ENCODE measurements at places on chromosomes 3 and 15.

- DNase-seq: no peak
Observed at GRCh38 chr15:26260517-26261133, 397.5 kb upstream of the ATP10A start.

DNA sequence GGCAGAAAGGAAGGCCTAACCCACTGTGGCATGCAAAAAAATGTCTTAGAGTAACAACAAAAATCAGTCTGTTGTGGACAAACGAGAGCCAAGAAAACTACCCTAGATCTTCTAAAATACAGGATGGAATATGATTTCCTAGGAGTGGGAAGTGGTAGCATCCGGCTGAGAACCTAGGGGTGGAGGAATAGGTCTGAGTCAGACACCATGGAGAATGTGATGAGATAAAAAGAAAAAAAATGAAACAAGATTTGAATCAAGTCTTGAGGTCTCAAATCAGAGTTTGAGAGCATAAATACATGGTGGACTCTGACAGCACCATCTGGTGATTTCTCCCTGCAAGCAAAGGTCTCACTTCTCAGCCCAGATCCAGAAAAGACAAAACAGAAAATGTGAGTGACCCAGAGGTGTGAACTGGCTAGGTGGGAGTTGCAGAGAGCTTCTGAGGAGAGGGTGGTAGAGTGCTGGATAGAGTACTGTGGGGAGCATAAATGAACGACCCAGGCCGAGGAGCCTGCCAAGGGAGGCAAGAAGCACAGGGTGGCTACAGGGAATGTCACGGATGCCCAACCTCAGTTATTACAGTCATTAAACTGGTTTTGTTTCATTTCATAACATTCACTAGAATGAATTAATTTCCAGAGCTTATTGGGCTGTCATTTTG lies 27.6 kb upstream of the VEPH1 start:
- no peak for DNase-seq

DNA sequence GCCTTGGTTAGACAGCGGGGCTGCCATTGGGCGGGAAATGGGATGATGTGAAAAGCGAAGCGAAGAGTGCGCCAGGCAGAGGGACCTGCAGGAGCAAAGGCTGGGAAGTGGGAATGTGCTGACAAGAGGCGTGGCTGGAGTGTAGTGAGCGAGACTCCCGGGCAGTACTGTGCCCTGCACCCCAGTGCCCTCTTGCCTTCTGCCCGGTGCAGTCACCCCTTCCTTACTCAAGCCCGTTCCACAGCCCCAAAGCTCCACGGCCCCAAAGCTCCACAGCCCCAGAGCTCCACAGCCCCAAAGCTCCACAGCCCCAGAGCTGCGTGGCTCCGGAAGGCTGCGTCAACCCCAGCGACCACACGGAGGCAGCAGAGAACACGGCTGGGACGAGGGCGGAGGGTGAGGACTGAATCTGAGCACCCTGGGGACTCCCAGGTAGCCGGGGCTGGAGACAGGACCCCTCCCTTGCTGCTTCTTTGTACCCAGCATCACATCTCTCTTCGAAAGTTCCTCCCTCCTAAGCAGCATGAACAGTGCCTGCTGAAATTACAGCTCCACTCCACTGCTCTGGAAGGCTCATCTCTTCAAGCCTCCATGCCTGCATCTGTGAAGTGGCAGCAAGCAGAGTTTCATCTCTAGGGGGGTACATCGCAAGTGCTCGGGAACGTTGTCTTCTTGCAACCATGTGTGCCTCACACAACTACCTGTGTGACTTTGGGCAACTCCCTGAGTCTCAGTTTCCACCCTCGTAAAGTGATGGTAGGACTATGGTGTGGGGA lies 108.9 kb downstream of the FBLN2 start:
- peak; percentile 30 for DNase-seq

- no peak for DNase-seq
Observed at GRCh38 chr3:122102191-122102935, 47.2 kb downstream of the CD86 start.

DNA sequence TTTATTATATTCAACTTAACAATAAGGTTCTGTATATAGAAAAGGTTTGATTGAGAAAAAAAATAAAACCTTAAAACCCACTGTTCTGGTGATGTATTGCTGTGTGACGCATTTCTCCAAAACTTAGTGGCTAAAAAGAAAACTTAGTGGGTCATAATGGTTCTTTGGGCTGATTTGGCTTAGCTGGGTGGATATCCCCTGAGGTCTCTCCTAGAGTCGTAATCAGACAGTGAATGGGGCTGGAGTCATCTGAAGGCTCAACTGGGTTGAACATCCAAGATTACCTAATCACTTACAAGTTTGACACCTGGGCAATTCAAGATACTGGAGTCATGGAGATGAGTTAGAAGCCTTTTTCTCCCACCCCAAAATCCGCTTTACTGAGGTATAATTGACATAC lies 111.6 kb upstream of the TBL1XR1 start:
- DNase-seq: no peak

- no peak for DNase-seq
Observed at GRCh38 chr3:193701953-193702635, 109.1 kb downstream of the OPA1 start.

DNA sequence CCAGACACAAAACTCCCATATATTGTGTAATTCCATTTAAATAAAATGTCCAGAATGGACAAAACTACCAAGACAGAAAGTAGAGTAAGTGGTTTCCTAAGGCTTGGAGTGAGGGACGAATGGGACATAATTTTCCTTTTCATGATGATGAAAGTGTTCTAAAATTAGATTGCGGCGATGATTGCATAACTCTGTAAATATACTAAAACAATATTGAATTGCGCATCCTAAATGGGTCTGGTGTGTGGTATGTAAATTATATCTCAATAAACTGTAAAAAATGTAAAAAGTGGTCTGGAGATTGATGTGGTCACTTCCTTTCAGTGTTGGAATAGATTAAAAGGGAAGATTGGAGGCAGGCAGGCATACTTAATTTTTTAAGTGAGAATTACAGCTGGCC lies 105.9 kb upstream of the KCNAB1 start:
- no peak for DNase-seq

- peak; percentile 8 for DNase-seq
Observed at GRCh38 chr3:131388490-131388799, 6.9 kb downstream of the NUDT16 start.

DNA sequence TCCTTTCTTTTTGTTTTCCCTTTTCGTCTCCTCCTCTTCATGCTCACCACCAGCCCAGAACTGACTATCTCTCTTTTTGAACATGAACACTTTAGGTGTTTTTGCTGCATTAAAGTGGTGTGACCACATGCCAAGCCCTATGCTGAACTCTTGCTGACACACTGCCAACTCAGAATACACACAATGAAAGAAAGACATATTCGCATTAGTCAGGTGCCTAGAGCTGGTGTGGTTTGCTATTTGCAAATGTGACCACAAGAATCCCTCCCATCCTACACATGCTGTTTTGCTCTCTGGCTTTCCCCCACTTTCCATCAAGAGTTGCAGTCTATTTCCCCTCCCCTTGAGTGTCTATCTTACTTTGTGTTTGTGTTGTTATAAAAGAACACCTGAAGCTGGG lies 967.8 kb upstream of the CFAP20DC start:
- peak; percentile 68 for DNase-seq

- DNase-seq: no peak
Observed at GRCh38 chr15:53116169-53116568, 326.0 kb upstream of the ONECUT1 start.

DNA sequence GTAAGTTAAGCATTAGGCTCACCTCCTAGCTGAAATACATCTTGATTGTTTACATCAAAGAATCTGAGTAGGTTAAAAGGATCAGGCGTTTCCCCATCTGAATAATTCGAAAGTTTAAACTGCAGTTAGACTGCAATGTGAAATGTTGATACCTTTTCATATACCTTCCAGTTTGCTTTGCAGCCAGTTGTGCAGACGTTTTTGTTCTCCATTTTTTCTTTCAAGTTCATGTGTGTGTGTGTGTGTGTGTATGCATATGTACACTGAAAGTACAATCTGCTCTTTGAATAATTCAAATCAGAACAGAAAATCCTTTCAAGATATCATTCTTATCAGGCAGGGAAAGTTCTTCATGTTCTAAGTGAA lies 2.9 kb downstream of the ITPR1 start:
- DNase-seq: no peak

DNA sequence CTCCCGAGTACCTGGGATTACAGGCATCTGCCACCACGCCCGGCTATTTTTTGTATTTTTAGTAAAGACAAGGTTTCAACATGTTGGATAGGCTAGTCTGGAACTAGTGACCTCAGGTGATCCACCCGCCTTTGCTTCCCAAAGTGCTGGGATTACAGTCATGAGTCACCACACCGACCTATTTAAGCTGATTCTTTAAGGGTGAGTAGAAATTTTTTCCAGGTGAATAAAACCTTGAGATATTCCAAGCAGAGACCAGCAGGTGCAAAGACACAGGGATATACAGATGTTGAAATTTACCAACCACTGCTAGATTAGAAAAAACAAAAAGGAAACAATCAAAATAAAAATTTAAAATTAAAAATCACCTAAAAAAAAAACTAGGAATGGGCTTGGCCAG lies 74.4 kb upstream of the CHRNB4 start:
- DNase-seq: peak; percentile 89

DNA sequence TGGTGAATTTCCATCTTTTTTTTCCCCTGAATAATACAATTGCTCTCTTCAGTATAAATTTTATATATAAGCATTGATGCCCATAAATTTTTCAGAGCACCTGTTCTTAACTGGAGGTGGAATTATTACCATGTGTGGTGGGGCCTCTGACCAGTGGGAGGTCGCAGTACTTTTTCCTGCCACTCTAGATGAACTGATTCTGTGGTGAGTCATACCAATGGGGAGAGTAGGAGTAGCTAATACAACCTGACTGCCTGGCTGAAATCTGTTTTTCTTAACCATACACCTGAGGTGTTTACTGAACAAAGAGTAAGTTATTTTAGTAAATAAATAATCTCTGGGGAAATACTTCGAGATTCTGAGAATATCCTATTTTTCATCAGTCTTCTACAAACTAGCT lies 67.2 kb downstream of the UNC13C start:
- peak; percentile 23 for DNase-seq

DNA sequence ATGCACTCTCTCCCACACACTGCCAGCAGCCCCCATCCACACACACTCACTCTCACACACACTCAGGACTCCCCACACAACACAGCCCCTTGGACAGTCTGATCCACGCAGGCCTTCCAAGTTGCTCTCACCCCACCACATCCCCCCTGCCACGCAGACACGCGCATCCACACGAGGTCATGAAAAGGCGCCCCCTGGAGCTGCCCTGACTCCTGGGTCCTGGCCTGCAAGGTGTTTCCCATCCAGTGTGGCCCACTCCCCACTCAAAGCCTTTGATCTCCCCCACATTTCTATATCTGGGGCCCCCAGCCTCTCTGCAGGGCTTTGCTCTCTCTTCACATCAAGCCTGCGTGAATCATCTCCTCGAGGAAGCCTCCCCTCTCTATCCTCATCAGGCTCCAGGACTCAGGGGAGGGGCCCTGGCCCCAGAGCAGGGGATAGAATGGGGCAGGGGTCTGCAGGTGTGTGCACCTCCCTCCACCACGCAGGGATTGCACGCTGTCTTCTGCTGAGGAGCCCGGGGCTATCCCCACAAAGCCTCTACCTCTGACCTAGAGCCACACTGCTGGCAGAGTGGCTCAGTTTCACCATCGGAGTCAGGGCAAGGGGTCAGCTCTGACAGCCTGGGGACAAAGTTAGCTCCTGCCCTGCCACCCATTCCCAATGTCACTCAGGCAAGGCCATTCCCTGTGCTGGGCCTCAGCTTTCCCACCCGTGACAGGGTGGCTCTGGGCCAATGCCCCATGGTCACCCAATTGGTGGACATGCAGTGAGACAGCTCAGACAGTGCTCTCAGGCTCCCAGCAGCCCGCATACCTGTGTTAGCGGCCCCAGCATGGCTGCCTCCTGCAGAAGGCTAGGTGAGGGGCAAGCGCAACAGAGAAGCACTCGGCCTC lies 6.4 kb downstream of the MYL3 start:
- DNase-seq: no peak

- DNase-seq: peak; percentile 69
Observed at GRCh38 chr15:86333819-86334218, 254.1 kb downstream of the AGBL1 start.

DNA sequence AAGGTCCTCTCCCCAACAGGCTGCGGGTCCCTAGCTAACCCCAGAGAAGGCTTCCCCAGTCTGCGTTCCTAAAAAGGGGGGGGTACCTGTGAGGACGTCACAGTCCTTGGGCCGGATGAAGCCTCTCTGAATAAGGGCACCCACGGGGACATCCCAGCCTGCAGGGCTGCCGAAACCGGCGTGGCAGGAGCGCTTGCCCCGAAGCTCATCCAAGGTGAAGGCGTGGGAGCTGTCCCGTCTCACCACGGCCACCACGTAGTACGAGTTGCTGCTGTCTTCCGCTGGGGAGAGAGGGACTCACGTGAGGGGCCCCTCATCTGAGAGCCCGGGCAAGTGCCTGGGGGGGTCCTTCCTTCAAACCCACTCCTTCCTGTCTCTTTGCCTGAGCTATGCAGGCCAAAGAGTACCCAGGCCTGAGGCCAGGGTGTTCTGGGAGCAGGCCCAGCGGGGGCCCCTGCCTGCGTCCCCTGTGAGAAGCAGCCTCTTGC lies 20.0 kb downstream of the MELTF start:
- no peak for DNase-seq

DNA sequence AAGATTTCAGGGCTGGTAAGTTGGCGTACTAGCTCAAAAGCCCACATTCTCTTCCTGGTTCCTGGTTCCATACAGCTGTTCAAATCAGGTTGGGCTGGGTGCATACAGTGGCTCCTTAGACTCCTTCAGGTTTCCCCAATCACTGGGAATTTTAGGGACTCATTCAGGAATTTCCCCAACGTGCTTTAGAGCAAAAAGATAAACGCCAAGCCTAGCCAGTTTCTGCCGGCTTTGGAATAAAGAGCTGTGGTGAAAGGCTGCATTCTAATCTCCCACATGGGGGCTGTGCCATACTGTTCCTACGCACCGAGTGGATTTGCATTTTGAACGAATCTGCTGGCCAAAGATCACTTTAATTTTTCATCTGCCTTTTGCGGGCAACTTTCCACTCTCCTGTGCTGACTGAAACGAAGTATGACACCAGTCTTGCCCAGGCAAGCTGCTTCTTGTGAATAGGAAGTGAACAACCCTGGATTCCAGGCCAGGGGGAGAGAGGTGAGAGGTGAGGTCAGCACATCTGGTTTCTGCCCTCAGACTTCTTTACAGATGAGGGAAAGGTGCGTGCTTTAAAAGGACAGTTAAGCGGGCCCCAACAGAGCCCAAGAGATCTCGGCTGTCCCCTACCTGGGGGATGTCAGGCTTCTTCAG lies 184.2 kb upstream of the PDZRN3 start:
- DNase-seq: peak; percentile 88

GRCh38 chr15:77860071-77860691 lies 217.3 kb downstream of the TBC1D2B start:
- DNase-seq: no peak

Measured in bronchial epithelial cell (primary cell).